T-helper 9 cell (primary cell): ENCODE measurements at places on chromosomes 1 and 21.

GRCh38 chr1:25821630-25822091, 1.9 kb downstream of the MTFR1L start:
- DNase-seq = no peak

DNA sequence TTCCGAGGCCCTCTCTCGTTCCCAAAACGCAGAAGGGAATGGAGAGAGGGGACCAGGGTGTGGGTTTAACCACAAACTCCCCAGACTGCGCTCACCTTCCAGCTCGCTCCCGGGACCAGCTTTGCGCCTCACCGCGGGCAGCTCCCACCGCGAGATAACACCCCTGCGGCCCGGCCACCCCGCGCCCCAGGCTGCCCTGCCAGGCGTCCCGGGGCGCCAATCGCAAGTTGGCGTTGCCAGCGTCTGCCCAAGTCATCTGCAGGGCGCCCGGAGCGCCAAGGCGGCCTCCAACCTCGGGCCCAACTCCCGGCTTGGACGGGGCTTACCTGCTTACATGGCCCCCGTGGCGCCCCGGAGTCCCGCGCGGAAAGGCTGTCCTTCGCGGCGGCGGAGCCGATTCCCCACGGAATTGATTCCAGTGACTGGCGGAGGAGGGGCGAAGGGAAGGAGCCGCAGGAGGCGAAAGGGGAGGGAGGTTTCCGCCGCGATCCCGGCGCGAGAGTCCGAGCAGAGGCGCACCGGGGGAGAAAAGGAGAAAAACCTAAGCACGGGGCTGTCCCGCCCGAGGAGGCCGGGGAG, 456 bp downstream of the PTPN14 start:
- no peak for DNase-seq

- no peak for DNase-seq
Measured at GRCh38 chr1:201673915-201674314, 135.0 kb downstream of the NAV1 start.

DNA sequence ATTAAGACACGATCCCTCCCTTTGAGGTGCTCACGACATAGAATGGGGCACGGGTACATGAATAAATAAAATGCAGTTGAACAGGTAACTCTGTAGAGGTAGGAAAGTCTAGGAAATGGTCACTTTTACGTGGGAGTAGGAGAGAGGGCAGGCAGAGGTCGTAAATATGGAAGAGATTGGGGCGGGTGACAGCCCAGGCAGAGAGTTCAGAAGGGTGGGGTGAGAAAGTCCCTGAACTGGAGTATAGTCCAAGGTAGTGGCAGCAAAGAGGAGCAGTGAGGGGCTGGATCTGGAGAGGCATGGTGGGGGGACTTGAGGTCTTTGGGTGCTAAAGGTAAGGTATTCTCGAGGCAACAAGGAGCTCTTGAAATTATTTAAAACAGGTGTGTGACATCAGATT, 147.9 kb downstream of the C1orf21 start:
- DNase-seq = no peak

DNA sequence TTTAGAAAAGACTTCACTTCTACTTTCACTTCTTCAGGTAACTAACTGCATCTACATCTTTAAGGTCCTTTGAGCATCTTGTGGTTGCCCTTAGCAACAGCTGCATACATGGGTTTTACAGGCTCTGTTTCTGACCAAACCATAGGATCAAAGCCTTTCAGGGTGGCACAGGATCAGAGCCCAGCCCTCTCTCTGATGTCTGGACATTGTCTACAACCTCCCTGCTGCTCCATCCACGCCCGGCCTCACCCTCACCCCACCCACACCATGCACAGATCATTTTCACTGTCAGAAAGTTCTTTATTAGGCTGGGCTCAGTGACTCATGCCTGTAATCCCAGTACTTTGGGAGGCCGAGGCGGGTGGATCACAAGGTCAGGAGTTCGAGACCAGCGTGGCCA, 5.2 kb downstream of the NCF2 start:
- no peak for DNase-seq

DNA sequence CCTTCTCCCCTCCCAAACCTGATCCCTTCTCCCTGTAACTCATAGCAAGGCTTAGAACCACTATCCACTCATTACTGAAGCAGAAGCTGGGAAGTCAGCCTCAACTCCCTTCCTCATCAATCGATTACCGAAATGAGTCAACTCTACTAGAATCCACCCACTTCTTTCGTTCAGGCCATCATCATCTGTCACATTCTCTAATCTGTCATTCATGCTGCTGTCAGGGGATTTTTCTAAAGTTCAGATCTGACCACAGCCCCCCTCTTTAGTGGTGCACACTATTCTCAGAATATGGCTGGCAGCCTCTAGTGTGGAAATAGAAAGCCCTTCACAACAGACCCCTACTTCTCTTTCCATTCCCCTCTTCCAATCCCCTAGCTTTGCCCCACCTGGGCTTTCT, 5.1 kb downstream of the NT5C1A start:
- no peak for DNase-seq

DNA sequence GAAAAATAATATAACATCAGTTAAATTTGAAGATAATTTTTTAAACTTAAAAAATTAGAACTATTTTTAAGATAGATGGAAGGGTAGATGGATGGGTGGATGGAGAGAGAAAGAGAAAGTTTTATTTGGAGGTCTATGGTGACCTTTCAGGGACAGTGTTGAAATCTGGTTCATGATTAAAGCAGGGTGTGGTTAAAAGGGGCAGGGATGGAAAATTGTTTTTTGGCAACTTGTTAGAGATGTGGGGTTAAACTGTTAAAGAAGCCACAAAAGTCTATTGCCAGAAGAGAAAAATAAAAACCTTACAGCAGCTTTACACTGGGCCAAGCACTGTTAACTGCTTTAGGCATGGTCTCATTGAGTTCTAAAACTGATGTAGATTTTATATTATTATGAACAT, 134.9 kb upstream of the GORAB start:
- DNase-seq = no peak

DNA sequence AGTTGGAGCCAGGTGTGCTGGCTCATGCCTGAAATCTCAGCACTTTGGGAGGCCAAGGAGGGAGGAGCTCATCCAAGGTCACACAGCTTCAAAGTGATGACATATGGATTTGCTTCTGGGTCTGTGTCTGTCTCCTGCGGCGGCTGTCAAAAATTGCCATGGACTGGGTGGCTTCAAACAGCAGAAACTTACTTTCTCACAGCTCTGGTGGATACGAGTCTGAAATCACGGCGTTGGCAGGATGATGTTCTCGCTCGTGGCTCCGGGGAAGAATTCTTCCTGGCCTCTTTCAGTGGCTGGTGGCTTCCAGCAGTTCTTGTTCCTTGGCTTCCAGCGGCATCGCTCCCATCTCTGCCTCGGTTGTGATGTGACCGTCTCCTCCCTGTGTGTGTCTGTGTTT, 314.8 kb upstream of the C1orf174 start:
- DNase-seq = no peak

DNA sequence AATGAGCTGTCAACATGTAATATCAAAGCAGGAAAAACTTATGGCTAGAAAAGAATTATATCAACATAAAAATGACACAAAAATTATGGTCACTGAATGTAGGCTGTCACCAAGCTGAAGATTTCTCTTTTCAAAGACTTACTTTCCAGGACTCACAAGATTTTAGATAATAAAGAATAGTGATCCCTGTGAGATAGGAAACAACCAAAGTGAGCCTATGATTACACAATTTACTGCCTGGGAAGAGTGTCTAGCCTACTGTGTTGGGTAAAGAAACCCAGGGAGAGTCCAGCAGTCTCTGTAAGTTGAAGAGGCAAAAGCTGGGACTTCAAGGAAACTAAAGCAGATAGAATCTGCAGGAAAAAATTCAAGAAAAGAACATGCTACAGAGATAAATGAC, 20.2 kb upstream of the RGS1 start:
- no peak for DNase-seq

DNA sequence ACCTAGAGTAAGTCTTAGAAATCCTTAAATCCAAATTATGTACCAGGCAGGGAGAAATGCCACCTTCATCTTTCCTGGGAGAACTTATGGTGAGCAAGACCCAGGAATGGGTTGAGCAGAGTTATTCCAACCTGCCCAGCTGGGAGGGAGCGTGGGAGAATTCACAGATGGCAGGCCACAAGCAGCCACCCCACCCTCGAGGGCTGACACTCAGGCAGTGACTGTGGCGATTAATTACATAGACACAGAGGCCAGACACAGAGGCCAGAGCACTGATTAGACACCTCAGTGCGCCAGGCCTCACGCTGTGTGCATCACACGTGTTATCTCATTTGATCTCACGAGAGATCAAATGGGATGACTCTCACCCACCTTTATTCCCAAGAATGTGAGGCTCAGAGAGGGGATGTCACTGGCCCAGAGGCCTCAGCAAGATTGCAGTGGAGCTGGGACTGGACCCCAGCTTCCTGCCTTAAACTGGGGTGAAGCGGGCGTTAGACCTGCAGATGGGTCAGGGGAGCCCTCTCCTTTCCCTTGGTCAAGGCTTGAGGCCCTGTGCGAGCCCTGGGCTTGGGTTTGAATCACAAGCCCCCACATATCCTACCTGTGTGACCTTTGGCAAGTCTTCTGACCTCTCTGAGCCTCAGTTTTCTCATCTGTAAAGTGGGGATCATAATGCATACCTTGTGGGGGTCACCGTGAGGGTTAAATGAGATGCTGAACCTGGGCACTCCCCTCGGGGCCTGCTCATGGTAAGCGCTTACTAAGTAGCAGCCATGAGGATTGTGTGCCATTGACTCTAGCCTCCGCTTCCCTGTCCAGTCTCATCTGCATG, 28.8 kb upstream of the PADI4 start:
- no peak for DNase-seq

DNA sequence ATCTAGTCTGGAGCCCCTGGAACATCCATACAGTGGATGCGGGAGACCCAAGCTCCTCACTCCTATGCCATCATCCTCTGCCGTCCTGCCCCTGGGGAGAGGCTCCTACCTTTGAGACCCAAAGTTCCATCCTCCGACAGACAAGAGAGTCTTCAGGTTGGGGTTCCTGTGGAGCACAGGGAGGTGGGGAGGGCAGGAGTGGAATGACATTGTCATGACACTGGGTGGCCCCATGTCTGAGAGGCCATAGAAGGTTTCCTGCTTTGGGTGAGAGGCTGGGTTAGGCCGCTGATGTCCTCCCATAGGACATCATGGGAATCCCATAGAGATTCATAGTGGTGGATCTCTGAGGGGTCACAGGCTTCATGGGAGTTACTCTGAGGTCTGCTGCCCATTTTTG, 2.0 kb downstream of the CHI3L1 start:
- no peak for DNase-seq

DNA sequence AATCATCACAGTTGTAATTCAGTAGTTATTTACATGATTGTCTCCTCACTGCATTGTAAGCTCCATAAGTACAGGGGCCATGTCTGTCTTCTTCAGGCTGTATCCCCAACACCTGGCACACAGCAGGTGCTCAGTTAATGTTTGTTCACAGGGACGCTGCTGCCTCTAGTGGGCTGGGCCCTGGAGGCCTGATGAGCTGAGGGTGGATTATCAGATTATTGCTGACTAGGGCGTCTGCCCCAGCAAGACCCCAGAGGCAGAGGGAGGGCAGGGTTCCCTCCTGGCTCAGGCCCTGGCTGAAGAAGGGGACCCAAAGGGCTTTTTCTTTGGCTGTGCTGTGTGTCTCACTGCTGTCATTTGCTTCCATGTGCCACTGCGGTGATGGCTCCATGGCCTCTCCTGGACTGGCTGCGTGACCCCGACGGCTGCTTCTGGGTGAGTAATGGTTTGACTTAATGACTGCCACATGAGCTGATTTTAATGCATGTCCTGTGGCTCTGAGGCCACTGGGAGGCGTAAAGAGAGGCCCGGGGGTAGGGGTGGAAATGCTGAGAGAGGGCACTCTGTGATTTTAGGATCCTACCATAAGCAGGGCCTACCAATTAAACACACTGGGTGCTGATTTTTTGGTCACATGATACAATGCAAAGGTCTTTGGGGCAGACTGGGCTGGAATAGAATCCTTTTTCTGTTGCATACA, 20.8 kb upstream of the EPB41 start:
- DNase-seq = no peak

- no peak for DNase-seq
Measured at GRCh38 chr1:38101037-38101785, 54.6 kb upstream of the POU3F1 start.

DNA sequence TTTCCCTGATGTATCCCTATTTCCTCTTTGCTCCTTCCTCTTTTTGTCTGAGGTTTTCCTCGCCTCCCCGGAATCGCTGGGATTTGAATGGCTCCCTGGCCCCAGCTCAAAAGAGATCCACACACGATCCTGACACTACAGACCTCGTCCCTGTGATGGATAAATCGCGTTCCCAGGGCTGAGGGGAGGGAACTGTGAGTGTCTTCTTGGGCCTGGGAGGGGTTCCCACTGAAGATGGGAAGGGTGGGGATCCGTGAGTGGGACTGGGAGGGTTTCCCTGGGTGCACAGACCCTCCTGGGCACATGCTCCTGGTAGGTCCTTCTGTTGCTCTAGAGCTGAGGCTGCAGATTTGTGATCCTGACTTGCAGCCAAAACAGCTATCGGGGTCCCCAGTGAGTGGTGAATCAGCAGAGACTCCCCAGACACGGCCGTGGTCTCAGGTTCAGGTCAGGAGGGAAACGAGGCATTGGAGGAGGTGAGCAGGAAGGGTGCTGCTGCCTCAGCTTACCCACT, 591.0 kb downstream of the PTPRU start:
- DNase-seq = no peak

GRCh38 chr1:171426645-171427044, 58.7 kb upstream of the PRRC2C start:
- no peak for DNase-seq

- no peak for DNase-seq
Measured at GRCh38 chr1:67713057-67713846, 28.3 kb downstream of the GADD45A start.

- no peak for DNase-seq
Measured at GRCh38 chr1:117759535-117759934, 153.7 kb downstream of the TENT5C start.

DNA sequence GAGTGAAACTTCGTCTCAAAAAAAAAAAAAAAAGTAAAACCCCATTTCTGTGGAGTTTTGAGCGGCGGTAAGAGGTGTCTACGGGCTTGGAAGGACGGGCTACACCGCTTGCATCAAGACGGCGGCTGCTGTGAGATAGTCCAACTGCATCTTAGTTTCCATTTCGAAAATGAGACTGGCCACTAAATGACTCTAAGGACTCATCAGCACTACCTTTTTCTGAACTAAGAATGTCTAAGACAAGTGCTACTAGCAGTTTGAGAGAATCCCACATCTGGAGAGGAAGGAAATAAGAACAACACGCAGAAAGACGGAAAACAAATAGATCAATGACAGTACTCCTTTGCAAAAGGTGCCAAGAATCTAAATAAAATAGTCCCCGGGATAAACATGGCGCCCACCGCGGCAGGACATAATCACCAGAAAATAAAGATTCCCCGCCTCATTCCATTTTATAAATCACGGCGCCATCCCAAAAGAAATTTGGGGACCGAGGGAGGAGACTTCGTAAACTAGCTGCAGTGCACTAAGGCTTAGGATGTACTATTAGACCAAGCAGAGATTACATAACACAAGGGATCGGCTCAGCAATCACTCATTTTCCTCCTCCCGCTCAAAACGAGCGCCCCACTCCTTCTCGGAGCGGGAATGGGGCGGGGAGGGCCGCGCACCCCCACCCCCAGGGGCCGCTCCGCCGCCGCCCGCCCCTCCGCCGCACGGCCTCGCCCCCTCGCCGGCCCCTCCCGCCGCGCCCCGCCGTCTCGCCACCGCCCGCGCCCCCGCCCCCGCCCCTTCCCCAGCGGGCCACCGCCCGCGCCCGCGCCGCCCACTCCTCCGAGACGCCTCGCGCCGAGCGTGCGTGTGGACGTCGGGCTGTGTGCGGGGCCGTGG, 1.1 kb downstream of the POGZ start:
- peak; percentile 69 for DNase-seq

GRCh38 chr1:117562581-117563491, 43.0 kb upstream of the TENT5C start:
- DNase-seq = no peak
